ENCODE measurements at places on chromosomes 4 and X.

- no peak for DNase-seq
These were observed 687.0 kb upstream of the EPHA5 start for GRCh38 chr4:66357316-66357715.

GRCh38 chr4:82638479-82638878 is 76.7 kb upstream of the TMEM150C start:
- no peak for DNase-seq

DNA sequence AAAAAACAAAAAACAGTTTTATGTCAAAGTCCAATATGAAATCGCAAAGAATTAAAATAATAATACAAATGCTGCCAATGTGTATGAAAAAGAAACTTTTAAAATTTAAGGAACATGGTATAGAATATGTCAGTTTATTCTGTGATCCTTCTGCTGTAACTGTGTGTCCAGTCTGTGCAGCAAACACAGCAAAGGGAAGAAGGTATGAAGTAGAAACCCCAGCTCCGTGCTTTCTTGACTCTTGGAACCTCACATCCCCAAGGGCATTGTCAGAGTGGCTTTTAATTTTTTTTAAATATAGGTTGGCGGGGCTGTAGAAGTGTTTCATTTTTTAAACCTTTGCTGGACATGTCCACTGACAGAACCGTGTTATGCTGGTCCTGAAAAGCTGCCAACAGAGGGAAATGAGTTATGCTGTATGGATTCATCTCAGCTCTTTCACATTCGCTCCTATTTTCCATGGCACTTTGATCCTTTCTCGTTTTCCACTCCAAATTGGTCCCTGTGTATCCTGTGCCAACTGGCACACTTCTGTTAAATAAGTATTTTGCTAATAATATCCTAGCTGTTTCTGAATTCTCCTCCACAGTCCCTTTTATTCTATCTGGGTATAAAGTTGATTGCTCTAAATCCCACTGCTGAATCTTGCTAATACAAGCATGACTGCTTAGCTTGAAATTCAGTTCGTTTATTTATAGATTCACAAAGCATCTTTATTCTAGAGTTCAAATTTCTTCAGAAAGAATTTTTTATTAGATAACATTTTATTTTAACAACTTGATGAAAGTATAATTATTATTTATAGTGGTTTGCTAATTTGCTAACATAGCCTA is 127.0 kb upstream of the DDIT4L start:
- DNase-seq = no peak

GRCh38 chrX:45479196-45479834 is 278.6 kb upstream of the DIPK2B start:
- no peak for DNase-seq

GRCh38 chr4:24067367-24068193 is 177.7 kb upstream of the PPARGC1A start:
- DNase-seq = no peak

GRCh38 chr4:13893211-13893610 is 265.7 kb upstream of the BOD1L1 start:
- no peak for DNase-seq

DNA sequence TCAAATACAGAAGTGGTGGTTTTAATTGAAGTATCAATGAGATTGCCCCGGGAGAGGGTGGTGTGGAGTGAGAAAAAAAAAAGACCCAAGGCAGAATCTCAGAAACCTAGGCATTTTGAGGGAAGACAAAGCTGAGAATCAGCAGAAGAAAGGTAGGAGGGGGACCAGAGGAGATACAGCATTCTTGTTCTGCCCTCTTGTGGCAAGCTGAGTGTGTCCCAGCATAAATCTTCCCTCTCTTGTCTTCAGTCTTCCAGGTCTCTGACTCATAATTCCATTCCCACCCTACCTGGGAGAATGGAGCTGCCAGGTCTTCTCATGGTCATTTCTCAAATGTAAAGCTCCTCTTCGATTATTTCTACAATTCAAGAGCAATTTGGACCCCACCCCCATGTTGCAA is 32.7 kb upstream of the MAGED1 start:
- DNase-seq = no peak

DNA sequence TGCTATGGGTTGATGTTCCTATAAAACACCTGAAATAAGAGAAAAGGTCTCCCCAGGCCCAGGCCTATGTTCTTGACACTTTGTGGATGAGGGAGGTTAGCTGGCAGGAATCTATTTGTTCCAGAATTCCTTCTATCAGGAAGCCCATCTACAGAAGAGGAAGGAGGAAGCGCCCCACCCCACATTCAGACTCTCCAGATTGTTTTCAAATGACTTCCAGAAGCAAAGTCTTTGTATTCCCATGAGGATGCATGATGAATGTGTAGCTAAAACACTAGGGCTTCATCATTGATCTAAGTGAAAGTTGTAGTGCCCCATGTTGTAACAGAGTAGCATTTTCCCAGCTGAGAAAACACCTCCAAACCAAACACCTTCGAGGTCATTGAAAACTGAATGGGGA is 16.4 kb downstream of the OTC start:
- DNase-seq = no peak

- DNase-seq = no peak
These were observed 340 bp downstream of the HNRNPD start for GRCh38 chr4:82373486-82373815.

DNA sequence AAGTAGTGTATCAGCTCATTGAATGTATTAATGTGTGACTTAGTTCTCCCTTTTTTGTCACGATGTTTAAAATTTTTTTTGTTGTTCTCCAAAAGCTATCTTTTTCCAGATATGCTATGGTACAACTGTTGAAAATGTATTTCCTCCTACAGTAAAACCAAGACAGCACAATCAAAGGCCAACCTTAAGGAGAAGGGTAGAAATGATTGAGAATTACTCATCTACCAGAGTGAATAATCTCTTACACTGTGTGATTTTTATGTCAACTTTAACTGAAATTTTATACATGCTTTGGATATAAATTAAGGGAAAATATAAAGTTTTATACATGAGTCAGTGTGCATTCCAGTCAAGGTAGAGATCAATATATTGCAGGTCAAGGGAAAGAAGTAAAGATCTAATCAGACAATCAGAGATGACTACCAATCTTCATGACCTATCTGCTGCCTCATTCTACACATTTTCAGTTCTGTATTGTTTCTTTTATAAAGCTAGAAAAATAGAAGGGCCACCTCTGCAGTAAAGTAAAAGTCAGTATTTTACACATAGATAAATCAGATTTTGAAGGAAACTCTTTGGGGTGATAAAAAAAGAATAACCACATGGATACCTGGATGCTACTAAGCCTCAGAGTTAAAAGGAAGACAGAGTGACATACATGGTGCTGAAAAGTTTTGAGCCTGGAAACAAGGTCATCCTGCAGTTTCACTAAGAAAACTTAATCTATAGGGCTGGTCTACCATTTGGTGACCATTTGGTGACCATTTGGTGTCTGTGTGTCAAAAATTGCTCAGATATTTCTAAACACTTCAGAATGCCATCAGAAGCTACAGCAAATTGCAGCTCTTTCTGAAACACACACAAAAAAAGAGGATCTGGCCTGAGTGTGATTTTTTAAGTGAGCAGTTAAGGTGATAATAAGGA is 1.6 kb downstream of the FAM13A start:
- DNase-seq = no peak

- DNase-seq = no peak
These were observed 38.9 kb downstream of the GPRIN3 start for GRCh38 chr4:89268679-89269078.

DNA sequence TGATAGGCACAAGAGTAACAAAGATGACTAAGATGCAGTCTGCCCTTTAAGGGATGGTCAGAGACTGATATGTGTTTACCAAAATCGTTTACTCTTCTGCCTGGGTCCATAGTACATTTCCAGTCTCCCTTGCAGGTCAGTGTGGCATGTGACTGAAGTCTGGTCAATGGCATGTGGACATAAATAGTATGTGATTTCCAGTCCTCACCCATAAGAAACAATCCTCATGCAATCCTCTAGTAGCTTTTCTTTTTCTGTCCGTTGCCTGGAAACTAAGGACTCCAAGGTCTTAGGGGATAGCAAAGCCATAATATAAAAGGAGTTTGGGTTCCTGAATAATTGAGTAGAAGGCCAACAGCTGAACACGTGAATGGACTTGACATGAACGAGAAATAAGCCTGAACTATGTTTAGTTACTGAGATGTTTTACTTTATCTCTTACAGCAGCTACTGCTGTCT is 1.1 kb downstream of the SLC9B2 start:
- DNase-seq = no peak

DNA sequence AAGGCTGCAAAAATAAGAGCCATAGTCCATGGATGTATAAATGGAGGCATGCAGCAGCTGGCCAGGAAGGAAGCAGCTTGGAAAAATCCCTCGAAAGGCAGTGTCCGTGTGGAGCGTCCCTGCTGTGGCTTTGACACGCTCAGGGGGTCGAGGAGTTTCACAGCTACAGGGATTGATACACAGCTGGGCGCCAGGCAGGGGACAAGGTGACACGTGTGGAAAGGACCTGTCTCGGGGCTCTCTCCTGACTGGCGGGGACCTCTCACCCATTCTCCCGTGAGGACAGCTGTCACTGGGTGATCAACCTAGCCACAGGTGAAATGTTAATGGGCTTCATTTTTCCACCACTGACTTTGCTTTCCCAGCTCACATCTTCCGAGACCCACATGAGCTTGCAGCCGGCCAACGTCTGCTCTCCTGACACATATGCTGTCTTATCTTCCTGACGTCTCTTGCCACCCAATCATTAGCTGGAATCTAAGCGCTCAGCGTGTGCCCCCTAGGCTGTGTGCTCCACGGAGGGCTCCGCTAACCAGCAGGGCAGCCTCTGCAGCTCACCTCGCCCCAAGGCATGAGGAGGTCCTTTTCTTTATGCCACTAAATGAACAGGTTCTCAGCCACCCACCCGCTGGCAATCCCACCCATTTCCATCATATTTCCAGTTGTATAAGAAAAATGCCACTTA is 89.4 kb upstream of the AFAP1 start:
- no peak for DNase-seq

- DNase-seq = no peak
These were observed 166.1 kb downstream of the TENM3 start for GRCh38 chr4:182409271-182409670.

DNA sequence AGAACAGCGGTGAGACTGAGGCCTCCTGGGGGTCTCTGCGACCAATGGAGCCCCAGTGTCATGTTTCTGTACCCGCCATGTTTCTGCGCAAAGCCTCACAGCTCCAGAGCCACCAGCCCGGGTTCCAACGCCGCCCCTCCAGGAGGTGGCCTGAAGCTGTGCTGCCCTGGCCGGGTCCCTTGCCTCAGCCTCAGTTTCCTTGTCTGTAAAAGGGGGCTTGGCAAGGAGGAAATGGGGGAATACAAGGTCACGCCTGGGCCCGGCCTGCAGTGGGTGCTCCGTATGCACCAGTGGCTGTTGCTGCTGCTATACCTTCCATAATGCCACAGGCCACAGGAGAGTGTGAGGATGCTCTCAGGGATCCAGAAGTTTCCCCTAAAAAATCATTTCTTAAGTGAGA is 229.5 kb downstream of the AFAP1 start:
- DNase-seq = no peak

DNA sequence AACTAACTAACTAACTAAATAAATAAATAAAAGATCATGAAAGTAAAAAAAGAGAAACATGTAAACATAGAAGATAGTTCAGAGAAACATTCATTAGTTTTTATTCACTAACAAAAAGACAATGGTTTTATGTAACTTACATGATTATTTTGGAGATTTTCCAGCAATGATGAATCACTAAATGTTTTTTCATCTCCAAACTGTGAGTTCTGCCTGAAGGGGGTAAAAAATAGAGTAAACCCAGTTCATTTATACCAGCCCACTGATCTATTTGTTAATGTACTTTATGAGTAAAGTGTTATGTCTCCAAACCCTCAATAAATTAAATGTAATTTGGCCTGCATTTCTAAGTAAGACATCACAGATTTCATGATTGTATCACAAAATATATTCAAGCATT is 101.1 kb downstream of the ATP8A1 start:
- no peak for DNase-seq

GRCh38 chr4:161256716-161257115 is 907.1 kb downstream of the FSTL5 start:
- no peak for DNase-seq

- no peak for DNase-seq
These were observed 171.3 kb upstream of the LCORL start for GRCh38 chr4:18192901-18193300.

DNA sequence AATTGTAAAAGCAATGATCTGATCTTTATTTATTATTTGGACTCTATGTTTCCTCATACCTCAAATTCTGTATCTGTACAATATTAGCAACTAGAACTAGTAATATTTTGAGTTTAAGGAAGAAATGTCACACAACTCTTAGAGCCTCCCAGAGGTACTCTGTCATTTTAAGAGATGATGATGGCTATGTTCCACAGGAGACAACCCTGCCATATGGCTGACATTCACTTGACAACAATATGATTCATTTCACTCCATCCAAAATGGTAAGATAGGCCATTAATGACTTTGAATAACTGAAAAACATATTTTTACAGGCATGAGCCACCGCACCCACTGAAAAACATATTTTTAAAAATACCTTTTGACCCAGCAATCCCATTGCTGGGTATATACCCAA is 190.3 kb downstream of the MAML3 start:
- DNase-seq = no peak

DNA sequence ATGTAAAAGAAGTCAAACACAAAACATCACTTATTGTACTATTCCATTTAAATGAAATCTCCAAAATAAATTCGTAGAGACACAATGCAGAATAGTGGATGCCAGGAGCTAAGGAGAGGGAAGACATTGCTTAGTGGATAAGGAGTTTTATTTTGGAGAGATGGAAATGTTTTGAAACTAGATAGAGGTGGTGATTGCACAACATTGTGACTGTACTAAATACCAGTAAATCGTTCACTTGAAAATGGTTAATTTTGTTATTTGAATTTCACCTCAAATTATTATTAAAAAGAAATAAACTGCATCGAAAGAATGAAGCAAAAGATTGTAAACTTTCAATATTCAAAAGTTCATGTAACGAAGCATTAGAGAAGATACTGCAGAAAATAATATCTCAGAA is 9.7 kb upstream of the ACSL4 start:
- no peak for DNase-seq

DNA sequence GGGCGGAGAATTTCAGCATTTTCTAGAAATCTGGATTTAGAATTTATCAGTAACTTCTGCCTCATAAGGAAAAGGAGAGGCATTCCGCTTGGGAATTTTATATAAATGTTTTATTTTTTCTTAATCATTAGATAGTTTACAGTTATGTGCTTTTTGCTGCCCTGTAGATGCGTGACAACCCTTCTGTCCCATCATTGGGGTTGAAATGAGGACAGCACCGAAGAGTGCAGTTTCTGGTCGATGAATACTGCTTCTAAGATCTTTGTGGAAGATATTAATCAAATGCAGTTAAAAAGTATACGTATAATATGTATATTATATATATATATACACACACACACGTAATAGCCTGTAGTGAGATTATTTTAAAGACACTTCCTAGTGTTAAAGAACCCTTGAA is 1.5 kb downstream of the RBPJ start:
- no peak for DNase-seq

- no peak for DNase-seq
These were observed 49.6 kb upstream of the MAMLD1 start for GRCh38 chrX:150313514-150313913.

- DNase-seq = no peak
These were observed 63.9 kb upstream of the NLGN4X start for GRCh38 chrX:6292599-6292998.

GRCh38 chr4:148868191-148868590 is 426.0 kb upstream of the NR3C2 start:
- DNase-seq = no peak

GRCh38 chr4:184265546-184266351 is 48.1 kb upstream of the ENPP6 start:
- no peak for DNase-seq
